ENCODE measurements at places on chromosomes 12 and 14.

DNA sequence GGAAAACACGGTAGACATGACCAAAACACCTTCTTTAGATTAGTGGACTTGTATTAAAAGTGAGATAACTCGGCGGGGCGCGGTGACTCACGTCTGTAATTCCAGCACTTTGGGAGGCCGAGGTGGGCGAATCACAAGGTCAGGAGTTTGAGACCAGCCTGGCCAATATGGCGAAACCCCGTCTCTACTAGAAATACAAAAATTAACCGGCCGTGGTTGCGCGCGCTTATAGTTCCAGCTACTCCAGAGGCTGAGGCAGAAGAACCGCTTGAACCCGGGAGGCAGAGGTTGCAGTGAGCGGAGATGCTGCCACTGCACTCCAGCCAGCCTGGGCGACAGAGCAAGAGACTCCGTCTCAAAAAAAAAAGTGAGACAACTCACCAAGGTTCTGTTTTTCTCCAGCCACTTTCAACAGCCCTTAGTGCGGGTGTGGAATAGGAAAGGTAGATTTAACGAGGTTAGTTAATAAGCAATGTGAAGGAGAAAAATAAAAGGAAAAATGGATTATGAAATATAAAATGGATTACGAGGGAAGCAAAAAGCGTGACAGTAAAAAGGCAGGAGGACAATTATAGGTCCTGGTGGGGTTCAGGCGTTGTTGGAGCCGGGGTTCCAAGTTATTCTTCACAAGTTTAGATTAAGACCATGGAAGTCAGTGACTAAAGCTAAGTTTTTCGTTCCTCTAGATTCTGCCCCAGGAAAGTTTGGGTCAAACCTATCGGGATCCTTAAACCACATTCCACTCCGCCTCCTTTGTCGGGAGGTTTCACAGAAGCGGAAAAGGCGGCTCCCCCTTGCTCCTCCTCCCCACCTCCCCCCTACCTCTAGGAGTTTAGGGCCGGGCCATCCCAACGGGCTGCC, 534 bp downstream of the PPP2R3C start:
- DNase-seq, result no peak

- no peak for DNase-seq
These were observed 21.0 kb downstream of the AKT1 start for GRCh38 chr14:104774453-104775072.

GRCh38 chr14:92450351-92451070, 63.1 kb upstream of the RIN3 start:
- no peak for DNase-seq

GRCh38 chr14:93132472-93133065, 16.8 kb upstream of the ITPK1 start:
- no peak for DNase-seq

- no peak for DNase-seq
These were observed 5.6 kb downstream of the MIS18BP1 start for GRCh38 chr14:45247427-45247826.

DNA sequence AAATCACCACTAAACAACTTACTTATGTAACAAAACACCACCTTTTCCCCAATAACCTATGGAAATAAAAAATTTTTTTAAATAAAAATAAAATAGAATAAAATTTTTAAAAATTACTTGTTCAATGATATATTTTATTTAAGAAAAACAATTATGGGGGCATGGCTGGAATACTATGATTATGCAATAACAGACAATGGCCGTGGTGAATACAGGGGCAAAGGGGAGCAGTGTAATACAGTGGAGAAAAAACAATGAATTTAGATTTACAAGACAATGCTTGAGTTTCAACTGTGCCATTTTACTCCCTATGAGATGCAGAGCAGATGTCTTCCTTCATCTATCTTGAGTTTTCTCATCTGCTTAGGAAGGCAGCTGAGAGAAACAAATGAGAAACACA, 72.9 kb downstream of the BLTP3B start:
- DNase-seq, result no peak

DNA sequence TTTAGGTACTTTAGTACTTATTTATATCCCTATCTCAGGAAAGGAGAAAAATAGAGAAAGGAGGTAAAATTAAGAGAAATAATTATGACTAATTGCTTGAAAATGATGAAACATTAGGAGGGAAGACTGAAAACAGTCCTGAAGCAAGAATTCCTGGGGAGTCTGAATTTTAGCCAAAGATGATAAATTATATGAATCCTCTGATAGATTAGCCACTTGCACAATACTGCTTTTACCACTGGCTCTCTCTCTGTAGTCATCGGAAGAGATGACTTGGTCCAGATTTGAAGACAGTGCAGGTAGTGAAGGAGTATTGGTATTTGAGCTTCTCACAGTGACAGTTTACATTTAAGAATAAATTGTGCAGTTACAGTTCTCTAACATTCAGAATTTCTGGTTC, 83.8 kb upstream of the CLEC14A start:
- DNase-seq, result no peak

DNA sequence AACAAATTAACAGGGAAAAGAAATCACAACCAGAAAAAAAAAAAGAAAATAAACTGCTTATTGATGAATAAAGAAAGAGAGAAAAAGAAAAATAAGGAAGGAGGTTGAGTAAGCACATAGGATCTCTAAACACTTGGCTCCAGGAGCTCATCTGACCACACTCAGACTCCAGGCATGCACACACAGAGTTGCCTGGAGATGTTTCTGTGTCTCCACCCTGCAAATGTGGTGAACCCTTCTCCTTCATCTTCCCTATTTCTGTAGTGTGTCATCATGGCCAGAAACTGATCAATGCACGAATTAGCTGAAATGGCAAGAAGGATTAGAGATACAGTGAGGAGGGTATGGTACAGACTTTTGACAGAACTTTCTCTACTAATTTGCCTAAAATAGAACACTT, 20.2 kb downstream of the OR4N2 start:
- DNase-seq, result no peak

- DNase-seq, result no peak
These were observed 11.5 kb upstream of the IFI27 start for GRCh38 chr14:94099006-94099405.

All from stimulated activated CD8-positive, alpha-beta memory T cell treated with anti-CD3 and anti-CD28 coated beads, Interleukin-7, amount 100 ng/mL, for 48 hours (primary cell).